ENCODE measurements at places on chromosomes 12 and 14.

DNA sequence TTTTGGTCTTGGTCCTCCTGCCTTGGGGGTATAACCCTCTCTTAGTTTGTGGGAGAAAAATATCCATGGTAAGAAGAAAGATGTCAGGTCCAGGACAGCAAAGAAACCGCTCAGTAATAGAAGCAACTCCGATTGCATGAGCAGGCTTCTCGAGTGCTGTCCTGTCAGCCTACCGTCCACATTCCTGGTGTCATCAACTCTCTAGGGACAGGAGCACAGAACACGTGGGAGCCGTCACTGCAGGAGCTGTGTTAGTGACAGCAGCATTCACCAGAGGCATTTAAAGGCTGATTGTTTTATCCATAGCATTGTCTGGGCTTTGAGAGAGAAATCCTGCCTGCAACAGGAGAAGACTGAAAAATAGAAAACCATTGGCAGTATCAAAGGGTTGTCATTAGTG, 244.2 kb downstream of the CACNA1C start:
- DNase-seq = no peak

- no peak for DNase-seq
Observed at GRCh38 chr14:100325958-100326357, 2.8 kb downstream of the SLC25A47 start.

DNA sequence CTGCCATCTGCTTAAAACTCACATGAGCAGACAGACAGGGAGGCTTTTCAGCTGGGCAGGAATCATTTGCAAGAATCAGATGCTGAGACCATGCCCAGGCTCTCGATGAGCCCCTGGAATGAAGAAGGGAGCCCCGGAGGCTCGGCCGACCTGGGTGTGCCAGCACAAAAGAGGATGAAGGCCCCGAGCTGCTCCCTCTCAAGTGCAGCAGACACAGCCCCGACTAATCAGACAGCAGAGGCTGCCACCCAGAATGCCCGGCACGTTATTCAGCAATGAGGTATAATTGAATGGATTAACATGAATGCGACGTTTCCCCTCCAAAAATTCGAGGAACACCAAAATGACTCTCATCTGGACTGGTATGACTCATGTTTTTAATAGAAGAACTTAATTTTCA, 58.9 kb downstream of the BCL11B start:
- DNase-seq = no peak

DNA sequence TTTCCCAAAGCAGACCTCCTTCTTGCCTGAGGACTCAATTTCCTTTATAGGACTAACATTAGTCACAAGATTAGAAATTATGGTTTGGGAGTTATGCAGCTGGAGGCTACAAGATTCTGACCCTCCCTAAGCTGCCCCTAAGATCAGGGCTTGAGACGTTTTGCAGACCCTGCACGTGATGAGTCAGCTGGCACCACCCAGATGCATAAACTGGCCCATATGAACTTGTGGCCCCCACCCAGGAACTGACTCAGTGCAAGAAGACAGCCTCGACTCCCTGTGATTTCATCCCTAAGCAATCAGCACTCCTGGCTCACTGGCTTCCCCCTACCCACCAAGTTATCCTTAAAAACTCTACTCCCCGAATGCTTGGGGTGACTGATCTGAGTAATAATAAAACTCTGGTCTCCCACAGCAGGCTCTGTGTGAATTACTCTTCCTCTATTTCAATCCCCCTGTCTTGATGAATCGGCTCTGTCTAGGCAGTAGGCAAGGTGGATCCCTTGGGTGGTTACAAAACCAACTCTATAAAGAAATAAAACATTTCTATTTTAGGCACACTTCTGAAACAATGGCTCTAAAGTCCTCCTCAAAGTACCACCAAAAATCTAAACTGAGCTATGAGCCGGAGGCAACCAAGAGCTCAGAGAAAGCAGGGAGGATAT, 233.4 kb downstream of the TMEM132D start:
- DNase-seq = no peak

DNA sequence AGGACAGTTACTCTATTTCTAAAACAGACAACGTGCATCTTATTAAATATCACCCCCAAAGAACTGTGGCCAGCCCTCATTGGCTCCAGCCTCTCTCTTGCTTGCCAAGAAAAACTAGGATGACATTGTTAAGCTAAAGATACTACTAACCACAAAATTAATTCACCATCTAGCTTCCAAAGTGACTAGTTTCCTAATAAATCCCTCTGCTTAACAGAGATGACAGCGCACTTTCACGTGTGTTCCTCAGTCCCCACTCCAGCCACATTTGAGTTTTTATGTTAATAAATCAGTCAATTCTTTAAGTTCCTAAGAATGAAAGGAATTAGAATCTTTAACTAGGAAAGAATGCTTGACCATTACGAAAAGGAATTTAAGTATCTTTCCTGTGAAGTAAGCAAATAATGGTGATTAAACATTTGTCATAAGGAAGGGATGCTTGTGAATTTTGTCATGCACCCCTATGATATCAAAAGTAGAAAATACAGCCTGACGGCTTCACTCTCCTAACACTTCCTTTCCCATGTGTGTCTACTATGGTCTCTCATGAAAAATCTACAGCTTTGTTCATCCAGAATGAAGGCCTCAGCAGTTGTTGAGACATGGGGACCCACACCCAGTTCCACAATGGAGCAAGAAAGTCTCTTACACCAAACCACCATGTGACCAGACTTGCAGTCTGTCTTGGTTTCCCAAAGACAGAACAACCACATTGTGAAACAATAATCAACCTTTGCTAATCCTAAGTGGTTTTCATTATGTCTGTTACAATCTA, 8.1 kb downstream of the CORO1C start:
- no peak for DNase-seq

DNA sequence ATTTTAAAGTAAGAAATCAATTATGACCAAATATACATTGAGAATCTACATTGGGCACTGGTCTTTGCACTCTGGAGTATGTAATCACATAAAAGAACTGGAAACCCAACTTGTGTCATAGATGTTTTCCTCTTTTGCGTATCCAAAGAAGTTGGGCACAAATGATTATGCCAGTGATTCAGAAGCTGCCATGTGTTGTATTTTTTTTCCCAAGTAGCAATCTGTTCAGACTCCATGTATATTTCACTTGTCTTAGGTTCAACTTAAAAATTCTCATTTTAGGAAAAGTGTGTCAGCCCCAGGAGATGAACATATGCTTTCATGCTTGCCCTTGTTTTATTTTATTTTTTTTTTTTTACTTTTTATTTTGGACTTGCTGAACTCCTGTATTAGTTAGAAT, 441.5 kb downstream of the PDZRN4 start:
- DNase-seq = no peak
